ENCODE measurements at places on chromosomes 12 and 14.

GRCh38 chr12:51055060-51055459 is 6.9 kb downstream of the LETMD1 start:
- DNase-seq, result no peak

- no peak for DNase-seq
Observed at GRCh38 chr14:77088645-77089044, 9.4 kb upstream of the CIPC start.

GRCh38 chr12:128918481-128919260 is 65.4 kb downstream of the GLT1D1 start:
- DNase-seq, result no peak

GRCh38 chr14:36222952-36223468 is 46.5 kb upstream of the PTCSC3 start:
- DNase-seq, result no peak

- no peak for DNase-seq
Observed at GRCh38 chr12:104769144-104769561, 188.9 kb downstream of the SLC41A2 start.

- no peak for DNase-seq
Observed at GRCh38 chr14:81222691-81223090, 1.9 kb upstream of the GTF2A1 start.

GRCh38 chr12:2998789-2999264 is 39.6 kb downstream of the TEAD4 start:
- DNase-seq, result peak; percentile 41

Data from right kidney (tissue), 9 donors.